Hematopoietic multipotent progenitor cell (in vitro differentiated cells): ENCODE measurements at places on chromosomes 11 and 22.

GRCh38 chr11:65381716-65382032 lies 772 bp downstream of the SLC25A45 start:
- DNase-seq = no peak

GRCh38 chr11:18452927-18453326 lies 2.7 kb upstream of the LDHAL6A start:
- no peak for DNase-seq

DNA sequence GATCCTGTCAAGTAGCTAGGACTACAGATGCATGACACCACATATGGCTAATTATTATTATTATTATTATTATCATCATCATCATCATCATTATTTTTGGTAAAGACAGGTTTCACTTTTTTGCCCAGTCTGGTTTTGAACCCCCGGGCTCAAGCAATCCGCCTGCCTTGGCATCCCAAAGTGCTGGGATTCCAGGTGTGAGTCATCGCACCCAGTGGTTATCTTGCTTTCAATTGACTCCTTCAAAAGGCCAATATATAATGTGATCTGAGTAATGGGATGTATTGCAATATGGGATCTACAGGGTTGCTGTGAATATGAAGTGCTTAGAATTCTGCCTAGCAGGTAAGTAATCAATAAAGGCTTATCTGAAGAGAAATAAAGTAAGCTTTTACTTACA lies 221.2 kb downstream of the SBF2 start:
- DNase-seq = no peak

GRCh38 chr11:128544471-128545051 lies 42.8 kb downstream of the ETS1 start:
- no peak for DNase-seq
